Right lung (tissue), 10 donors: ENCODE measurements at places on chromosomes 1 and 21. TPM values are rescaled to one million over a fixed set of nuclear protein-coding genes. Genes with fewer than 3 reads are reported as not detected.
A peak's percentile ranks its signal among the peaks of the same experiment; 100 is the strongest.

- no peak for DNase-seq
Measured at GRCh38 chr1:39955547-39956539, 898 bp downstream of the MFSD2A start.

GRCh38 chr1:158681606-158682005 lies 4.9 kb downstream of the SPTA1 start:
- no peak for DNase-seq

GRCh38 chr1:7177021-7177420 lies 391.8 kb downstream of the CAMTA1 start:
- DNase-seq = no peak

DNA sequence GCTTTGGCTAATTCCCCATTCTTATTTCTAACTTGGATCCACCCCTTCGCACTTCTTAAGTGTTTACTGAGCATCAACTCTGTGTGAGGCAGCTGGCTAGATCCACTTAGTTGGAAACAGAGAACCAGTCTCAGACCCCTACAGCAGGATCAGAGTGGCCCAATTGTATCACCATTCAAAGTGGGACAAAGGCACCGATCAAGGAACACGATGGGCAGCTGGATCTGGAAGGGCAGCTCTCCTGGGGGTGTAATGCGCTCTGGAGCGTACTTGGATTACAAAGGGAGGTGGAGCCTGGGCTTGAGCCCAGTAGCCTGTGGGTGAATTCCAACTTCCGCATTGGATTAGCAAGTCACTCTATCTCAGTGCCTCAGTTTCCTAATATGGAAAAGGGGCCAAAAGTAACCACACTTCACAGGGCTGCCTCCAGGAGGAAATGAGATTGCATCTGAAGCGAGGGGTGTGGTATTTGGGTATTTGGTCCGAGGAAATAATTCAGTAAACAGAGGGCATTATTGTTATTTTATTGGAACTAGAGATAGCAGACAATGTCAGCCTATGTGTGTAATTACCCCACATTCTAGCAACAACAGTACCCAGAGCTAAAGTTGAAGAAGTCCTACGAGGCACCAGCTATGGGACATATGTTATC lies 11.9 kb downstream of the ECE1 start:
- no peak for DNase-seq

- DNase-seq = no peak
Measured at GRCh38 chr21:30336596-30336995, 898 bp downstream of the KRTAP27-1 start.

- DNase-seq = no peak
Measured at GRCh38 chr1:228733576-228733975, 1.7 kb upstream of the RHOU start.

GRCh38 chr1:164922585-164922984 lies 363.6 kb downstream of the PBX1 start:
- no peak for DNase-seq

DNA sequence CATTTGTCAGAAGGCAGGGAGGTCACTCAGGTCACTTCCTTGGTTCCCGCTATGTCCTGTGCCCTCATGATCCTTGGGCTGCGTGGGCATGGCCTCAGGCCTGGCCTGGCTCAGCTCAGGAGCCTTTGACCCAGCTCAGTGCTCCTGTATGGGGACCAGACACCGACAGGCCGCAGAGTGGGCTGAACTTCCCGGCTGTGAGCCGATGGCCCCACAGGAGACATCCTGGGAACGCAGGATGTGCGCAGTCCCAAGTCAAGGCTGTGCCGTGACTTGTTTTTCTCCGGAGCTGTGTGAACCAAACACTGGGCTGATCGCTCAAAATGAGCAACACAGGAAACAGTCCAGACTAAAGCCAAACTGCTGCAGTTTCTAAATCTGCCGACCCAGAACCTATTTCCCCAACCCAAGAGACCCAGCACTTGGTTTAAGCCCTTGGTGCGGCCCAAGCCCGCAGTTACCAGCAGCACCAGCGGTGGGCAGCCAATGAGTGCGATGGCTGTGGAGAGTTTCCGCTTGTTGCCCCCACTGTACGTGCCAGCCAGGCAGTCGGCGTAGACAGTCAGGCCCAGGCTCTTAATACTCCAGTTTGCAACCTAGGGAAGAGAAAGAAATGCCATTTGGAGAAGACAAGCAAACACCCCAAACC lies 92.3 kb upstream of the GCLM start:
- DNase-seq = no peak

DNA sequence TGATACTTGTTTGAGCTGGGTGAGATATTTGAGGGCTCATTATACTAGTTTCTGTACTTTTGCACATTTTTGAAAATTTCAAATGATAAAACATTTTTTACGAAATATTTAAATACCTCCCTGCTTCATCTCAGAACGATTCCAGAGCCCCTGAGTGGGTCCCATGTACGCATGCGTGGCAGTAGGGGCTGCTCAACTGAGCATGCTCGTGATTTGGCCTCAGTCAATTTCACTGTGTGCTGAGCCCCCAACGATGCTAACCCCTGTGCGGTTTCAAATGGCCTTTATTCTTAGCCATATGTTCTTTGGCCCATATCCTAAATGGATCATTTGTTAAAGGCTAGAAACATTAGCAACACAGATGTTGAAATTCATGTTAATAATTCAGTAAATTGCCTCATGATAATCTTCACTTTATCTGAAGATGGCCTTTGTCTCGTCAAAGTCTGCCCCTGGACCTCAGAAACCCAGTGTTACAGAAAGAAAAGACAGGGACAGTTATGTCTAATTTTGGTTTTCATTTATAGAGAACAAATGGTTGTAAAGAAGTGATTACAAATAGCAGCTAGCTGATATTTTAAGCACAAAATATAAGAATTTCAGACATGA lies 108.2 kb downstream of the MRPS6 start:
- DNase-seq = no peak

GRCh38 chr1:61496501-61496900 lies 228.4 kb downstream of the TM2D1 start:
- no peak for DNase-seq

DNA sequence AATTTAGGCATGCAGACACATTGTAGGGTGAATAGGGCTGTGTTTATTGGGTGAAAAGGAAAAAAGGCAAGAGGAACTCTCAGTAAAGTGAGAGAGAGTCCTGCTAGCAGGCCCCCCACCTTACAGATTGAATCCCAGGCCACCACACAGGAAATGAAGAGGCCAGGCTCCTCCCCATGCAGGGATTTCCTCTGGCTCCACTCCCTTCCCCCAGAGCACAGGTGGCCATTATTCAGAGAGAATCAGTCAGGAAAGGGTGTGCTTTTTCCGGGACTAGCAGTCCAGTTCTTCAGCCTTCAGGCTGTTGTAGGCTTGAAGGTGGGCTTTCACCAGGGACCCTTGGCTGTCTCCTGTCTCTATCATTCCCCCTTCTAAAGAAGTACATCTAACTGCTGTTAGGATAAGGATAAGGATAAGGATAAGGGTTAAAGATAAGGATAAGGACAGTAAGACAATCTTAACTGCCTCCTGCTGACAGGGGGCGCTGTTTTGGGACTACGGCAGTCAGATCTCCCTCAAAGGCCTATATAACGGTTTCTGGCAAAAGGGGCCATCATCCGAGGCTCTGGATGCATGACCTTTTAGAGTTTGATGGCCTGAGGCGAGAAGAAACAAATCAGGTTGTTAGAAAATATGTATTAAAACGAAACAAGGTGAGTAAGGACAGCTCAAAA lies 26.3 kb downstream of the ZNF648 start:
- DNase-seq = no peak

GRCh38 chr1:203382026-203382425 lies 31.1 kb upstream of the FMOD start:
- no peak for DNase-seq

DNA sequence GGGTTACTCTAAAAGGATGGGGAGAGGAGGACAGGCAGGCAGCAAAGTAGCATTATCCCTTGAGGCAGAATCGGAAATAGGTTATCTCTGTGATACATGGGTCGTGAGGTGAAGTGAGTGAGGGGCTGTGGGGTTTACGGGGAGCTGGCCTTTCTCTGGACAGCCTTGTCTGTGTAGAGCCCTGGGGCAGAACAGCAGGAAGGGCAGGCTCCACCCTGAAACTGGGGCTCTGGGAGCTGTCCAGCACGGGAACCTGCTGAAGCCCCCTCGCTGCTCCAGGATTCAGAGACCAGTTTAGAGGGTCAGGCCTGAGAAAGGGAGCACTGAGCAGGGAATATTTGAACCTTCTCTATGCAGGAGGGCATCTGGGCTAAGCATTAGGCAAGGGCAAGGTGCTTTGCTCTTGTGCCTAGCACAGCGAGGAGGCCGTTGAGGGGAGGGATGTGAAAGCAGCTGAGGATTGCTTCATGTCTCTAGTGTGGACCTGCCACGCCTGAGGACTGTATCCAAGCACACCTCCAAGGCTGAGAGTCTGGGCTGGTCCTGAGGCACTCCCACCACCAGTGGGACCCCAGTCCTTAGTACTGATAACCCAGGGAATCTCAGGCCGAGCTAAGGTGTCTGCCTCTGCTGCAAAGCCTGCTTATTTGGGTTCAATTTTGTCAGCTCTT lies 55.8 kb downstream of the NAV1 start:
- no peak for DNase-seq

DNA sequence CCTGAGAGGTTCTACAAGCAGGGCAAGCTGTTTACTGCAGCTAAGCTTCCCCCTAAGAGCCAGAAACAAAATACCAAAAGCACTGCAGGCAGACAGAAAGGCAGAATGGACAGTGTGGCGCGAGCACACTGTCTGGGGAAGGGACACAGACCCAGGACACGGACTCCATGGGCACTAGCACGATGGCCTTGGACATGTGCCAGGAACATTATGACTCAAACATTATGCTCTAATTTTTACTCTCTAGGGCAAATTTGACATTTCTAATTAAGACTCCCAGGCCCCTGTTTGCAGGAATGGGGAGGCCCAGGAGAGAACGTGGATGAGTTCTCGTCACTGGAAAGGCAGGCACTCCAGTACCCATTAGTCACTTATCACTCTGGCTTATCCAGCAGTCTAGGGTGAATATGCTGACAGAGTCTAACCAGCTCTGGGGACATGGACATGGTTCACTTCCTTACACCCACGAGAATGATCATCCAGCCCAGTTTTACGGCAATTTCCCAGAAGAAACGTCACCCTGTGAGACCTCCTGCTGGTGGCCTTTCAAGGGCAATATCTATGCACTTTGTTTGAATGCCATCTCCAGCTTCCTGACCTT lies 45.1 kb downstream of the CAPN8 start:
- DNase-seq = no peak

- DNase-seq = no peak
Measured at GRCh38 chr1:207219979-207220889, 101.2 kb upstream of the CD55 start.

- no peak for DNase-seq
Measured at GRCh38 chr1:32104127-32104526, 3.7 kb upstream of the KPNA6 start.

DNA sequence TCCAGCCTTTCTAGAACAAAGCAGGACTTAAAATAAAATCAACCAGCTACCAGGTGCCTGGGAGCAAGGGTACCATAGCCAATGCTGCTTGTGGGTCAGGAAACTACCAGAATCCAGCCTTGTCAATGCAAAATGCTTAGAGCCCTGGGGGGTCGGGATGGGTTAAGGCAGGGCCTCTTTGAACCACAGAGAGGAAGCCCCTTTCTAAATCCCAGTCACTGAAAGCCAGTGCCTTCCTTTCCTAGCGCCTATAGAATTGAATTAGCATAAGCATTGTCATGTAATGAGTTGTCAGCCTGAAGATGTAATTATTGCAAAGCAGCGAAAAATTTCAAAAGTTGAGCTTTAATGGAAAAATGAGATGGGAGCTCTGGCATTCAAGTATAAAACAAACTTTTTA lies 176.6 kb upstream of the DAB1 start:
- DNase-seq = no peak

GRCh38 chr1:54627196-54627595 lies 3.9 kb upstream of the FAM151A start:
- no peak for DNase-seq

- DNase-seq = no peak
Measured at GRCh38 chr1:90963236-90963635, 58.6 kb downstream of the ZNF644 start.

GRCh38 chr1:201172999-201173610 lies 17.5 kb upstream of the IGFN1 start:
- no peak for DNase-seq

GRCh38 chr1:1677718-1678580 lies 14.6 kb downstream of the SLC35E2B start:
- no peak for DNase-seq

- DNase-seq = peak; percentile 76
Measured at GRCh38 chr1:81391125-81391828, 409.5 kb upstream of the ADGRL2 start.

- DNase-seq = no peak
Measured at GRCh38 chr1:197471248-197471985, 203.4 kb downstream of the CRB1 start.

DNA sequence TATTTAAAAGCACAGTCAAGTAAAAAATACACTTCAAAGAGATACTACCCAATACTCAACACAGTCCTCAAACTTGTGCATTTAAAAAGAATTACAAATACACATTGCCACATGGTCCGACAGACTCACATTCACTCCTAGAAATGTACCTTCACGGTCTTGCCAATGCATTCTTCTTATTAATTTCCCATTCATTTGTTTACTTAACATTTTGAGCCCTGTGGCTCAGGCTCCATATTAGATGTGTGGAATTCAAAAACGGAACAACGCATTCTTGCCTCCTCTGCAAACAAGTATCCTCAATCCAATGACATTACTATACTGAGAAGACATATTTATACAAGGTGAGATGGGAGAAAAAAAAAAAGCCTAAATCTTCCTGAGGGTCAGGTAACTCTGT lies 2.5 kb upstream of the DUSP23 start:
- DNase-seq = no peak

DNA sequence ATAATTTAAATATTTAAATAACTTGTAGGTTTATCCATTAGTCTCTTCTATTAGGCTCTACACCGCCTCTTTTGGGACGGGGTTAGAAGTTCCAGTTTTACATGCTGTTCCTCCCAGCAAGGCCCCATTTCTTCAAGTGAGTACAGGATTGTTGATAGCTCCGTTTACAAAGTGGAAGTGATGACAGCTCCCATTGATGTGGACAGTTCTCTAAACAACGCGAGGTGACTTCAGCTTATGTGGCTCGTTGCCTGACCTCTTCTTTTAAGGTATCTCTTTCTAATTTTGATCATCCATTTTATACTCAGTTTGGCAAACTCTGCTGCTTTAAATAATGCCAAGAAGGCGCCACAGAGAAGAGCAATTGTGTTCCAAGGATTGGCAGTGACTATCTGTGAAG lies 49.7 kb downstream of the PACC1 start:
- no peak for DNase-seq

Gene PPFIA4
- polyA plus RNA-seq = 2.9 TPM

Gene PEA15
- polyA plus RNA-seq = 137 TPM

Gene TMEM125
- polyA plus RNA-seq = 35.9 TPM

Gene HAO2
- 0.14 TPM for polyA plus RNA-seq

Gene INKA2
- 7.3 TPM for polyA plus RNA-seq

Gene DISC1
- 7.8 TPM for polyA plus RNA-seq

Gene SLFNL1
- polyA plus RNA-seq = 0.81 TPM

Gene KCNJ9
- polyA plus RNA-seq = 0.10 TPM

Gene AIRE
- 0.12 TPM for polyA plus RNA-seq

Gene NPPB
- polyA plus RNA-seq = not detected

Gene KLF17
- 0.09 TPM for polyA plus RNA-seq

Gene ROR1
- polyA plus RNA-seq = 103 TPM

Gene OLFM3
- polyA plus RNA-seq = 1.5 TPM

Gene FMN2
- polyA plus RNA-seq = 1.8 TPM

Gene RAP1GAP
- 47.0 TPM for polyA plus RNA-seq

Gene PAX7
- not detected for polyA plus RNA-seq

Gene FMO2
- polyA plus RNA-seq = 12.9 TPM

Gene ZSCAN20
- polyA plus RNA-seq = 4.4 TPM

Gene ADAM30
- not detected for polyA plus RNA-seq

Gene DNALI1
- polyA plus RNA-seq = 46.3 TPM

Gene AMY2A
- 0.49 TPM for polyA plus RNA-seq

Gene ZNF436
- polyA plus RNA-seq = 30.4 TPM

Gene SOX13
- polyA plus RNA-seq = 52.7 TPM

Gene PGLYRP3
- polyA plus RNA-seq = not detected
